ENCODE measurements at places on chromosomes 16 and 17. TPM values are rescaled to one million over a fixed set of nuclear protein-coding genes. Genes with fewer than 3 reads are reported as not detected.

PRAC1 gene
- total RNA-seq, result not detected

GRCh38 chr17:28716740-28717577 lies 709 bp downstream of the RAB34 start:
- no peak for DNase-seq

DNA sequence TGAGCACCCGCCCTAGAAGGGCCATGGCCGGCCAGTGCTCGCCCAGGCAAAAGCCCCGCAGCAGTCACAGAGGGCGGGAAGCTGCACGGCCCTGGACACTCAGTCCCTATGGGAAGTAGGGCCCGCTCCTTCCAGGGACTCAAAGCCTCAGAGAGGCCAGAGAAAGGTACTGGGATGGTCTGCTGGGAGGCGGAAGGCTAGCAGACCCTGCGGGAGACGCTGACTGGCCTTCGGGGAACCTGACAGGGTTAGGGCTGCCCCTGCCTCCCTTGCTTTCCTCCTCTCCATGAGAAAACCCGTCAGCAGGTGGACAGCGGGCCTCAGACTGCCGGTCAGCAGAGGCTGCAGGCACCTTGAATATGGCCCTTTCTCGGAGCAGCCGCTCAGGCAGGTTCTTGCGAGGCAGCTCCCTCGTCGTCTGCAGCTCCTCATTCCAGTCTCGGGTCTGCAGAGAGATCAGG lies 11.5 kb downstream of the CLUH start:
- DNase-seq, result no peak

GAN gene
- 33.7 TPM for total RNA-seq

TAC4 gene
- not detected for total RNA-seq

DNA sequence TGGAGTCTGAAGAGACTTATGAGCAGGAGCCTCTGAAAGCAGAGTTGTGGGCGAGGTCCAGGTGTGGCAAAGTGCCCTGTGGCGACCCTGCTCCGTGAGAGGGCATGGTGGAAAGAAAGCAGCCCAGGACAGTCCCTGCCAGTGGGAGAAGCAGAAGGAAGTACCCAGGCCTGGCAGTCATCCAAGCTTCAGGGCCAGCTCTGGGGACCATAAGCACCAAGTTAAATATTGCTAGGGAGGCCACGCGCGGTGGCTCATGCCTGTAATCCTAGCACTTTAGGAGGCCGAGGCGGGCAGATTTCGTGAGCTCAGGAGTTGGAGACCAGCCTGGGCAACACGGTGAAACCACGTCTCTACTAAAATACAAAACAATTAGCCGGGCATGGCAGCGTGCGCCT lies 4.9 kb upstream of the ASGR1 start:
- DNase-seq, result no peak

DNA sequence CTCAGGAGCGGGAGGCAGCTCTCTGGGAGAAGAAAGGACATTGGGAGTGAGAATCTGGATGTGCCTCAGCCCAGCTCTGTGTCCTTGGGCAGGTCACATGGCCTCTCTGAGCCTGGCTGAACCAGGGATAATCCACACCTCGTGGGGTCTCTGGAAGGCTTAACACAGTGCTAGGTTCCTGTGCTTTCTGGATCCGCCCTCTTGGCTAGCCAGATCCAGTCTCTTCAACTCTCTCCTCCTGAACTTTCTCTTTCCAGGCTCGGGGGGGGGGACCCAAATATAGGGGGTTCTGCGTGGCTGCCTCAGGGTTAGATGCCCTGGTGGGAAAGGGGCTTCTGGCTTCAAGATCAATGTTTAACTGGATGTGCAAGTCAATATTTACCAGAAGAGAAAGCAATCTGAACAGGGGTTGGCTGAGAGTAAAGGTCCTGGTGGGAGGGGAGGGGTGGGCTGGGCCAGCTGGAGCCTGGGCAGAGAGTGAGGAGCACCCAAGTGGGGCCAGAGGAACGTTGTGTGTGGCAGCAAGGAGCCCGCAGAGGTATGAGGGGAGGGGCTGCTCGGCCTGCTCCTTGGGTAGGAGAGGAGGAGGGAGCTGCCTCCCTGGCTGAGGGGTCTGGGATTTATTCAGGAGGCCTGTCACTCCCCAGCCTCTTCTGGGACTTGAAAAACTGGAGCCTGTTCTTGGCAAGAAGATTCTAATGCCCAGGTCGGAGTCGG lies at the start of gene SERPINF2:
Gene SERPINF2 (plus strand): TSS at position 501 of the 717 bp plus-strand sequence. CDS start 2,125 bp downstream, outside the sequence.
- no peak for DNase-seq

DNA sequence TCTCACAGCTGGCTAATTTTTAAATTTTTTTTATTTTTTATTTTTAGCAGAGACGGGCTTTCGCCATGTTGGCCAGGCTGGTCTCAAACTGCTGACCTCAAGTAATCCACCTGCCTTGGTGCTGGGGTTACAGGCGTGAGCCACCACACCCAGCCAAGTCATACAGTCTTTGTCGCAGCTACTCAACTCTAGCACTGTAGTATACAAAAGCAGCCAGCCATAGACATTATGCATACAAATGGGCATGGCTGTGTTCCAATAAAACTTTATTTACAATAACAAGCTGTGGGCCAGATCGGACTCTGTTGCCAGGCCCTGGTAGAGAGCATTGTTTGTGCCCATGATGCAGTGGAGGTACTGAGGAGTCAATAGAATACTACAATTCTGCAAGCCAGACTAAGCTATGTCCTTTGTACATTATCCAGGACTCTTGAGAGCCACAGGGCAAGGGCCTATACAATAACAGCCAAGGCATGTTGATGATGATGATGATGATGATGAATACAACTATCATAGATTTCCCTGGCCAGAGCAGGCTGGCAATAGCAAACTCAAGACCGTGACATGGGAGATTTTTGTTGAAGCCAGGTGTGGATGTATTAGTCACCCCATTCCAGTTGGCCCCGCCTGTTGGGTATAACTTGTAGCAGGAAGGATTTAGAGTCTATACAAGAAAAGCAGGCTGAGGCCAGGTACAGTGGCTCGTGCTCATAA lies 101.8 kb downstream of the MYH11 start:
- no peak for DNase-seq

KRT16 gene
- total RNA-seq, result not detected
